Renal cortex interstitium (tissue), 15 donors: ENCODE measurements at places on chromosomes 6 and 20. TPM values are rescaled to one million over a fixed set of nuclear protein-coding genes. Genes with fewer than 3 reads are reported as not detected.

Gene GSTA2
- 0.51 TPM for polyA plus RNA-seq

Gene ADISSP
- 28.4 TPM for polyA plus RNA-seq

Gene GJA10
- not detected for polyA plus RNA-seq

Gene ARMC12
- 1.3 TPM for polyA plus RNA-seq

Gene PDE7B
- polyA plus RNA-seq: 8.5 TPM

Gene FAM209B
- polyA plus RNA-seq: 0.29 TPM

Gene MYCT1
- 16.3 TPM for polyA plus RNA-seq

Gene RBM12
- polyA plus RNA-seq: 95.4 TPM

Gene ABT1
- 13.6 TPM for polyA plus RNA-seq

Gene RHAG
- polyA plus RNA-seq: 0.88 TPM

Gene WASF1
- 65.9 TPM for polyA plus RNA-seq

Gene FOXC1
- 74.6 TPM for polyA plus RNA-seq

Gene CST4
- polyA plus RNA-seq: not detected

Gene IL20RA
- 3.1 TPM for polyA plus RNA-seq

Gene IL17A
- polyA plus RNA-seq: not detected

Gene TSPO2
- 0.82 TPM for polyA plus RNA-seq

Gene TFAP2B
- polyA plus RNA-seq: 12.1 TPM

Gene CLPSL2
- polyA plus RNA-seq: not detected

Gene BNIP5
- polyA plus RNA-seq: 0.11 TPM

Gene LRRC73
- 1.6 TPM for polyA plus RNA-seq

Gene DEFB124
- not detected for polyA plus RNA-seq

Gene DLK2
- 0.73 TPM for polyA plus RNA-seq

Gene CLPSL1
- 1.3 TPM for polyA plus RNA-seq

Gene TMEM244
- polyA plus RNA-seq: not detected
